ENCODE measurements at places on chromosomes 4 and X.

- DNase-seq = no peak
Observed at GRCh38 chrX:132776486-132777210, 181.8 kb downstream of the HS6ST2 start.

- no peak for DNase-seq
Observed at GRCh38 chr4:168833881-168834280, 176.2 kb downstream of the CBR4 start.

DNA sequence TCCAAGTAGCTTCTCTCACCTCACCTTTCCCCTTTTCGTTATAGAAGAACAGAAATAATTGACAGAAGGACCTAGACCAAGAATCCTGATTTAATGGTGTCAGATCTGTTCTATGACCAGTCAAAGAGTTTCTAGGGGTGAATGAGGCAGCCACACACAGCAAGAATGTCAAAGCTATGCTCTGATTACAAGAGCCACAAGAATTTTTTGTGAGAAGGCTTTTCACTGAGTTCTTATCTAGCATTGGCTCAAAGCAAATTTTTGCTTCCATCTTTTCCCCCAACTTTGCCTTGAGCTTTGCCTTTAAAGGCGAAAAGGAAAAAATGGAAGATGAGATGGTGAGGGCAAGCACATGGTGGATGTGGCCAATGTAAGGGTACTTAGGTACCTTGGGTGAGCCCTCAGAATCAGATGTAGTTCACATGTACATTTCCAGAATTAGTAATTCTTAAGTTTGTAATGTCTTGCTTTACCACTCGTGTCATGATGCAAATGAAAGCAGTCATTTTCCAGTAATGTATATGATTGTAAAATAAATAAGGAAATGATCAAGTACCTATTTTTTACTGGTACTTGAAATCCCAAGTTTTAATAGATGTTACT, 23.5 kb downstream of the FMR1 start:
- no peak for DNase-seq

DNA sequence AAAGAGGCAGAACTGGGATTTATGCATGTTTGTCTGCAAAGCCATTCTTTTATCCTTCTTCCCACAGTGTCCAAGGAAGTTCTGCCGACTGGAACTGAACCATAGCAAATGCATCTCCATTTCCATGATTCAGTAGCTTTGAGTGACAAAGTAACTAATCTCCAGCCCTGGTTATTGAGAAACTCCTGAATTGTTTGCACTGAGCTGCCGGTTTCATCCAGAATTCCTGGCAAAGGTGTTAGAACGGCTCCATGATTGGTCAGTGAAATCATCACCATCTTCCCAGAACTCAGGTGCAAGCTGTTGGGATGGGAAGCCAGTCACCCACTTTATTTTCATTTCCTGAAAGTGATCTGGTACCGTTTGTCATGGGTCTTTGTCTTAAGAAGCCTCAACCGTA, 47.0 kb upstream of the SLC34A2 start:
- no peak for DNase-seq

- no peak for DNase-seq
Observed at GRCh38 chr4:85995361-85995760, 364.5 kb downstream of the MAPK10 start.

GRCh38 chr4:148961526-148961925, 519.3 kb upstream of the NR3C2 start:
- DNase-seq = no peak

DNA sequence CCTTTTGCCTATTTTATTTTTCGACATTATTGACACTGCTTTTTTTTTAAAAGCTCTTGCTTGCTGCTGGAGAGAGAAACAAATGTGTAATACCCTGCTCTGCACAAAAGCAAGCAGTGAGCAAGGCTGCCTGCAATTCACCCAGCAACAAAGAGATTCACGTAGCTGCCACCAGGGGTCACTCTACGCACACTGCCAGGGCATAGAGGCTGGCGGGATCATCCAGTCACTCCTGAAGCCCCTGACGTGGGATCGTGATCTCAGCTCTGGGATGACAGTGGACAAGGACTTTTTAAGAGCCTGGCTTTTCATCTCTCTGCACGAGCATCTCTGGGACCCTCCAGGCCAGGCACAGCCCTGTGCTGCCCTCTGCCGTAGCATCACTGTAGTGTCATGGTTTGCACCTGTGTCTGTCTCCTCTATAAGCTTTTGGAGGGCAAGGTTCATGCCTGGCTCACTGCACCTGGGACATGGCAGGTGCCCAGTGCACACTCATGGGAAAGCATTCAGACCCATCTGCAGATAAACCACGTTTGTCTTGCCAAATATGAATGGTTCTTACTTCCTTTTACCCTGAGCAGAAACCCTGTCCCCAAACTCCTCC, 19.8 kb downstream of the C4orf50 start:
- DNase-seq = peak; percentile 33

DNA sequence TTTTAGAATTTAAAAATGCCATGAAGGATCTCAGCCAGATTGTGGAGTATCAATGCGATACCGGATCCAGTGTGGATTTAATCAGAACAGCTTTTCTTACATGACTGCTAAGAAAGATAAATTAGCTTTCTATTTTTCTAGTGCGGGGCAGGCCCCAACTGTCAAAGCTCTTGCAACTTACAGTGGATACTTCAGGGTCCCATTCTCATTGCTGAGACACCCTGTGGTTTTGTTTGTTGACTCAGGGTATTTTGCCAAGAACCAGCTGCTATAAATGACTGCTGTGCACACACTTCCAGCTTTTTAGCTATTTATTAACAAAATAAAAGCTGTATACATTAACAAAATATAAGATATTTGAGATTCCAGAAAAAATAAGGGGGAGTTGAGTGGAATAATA, 166.4 kb downstream of the DCLK2 start:
- DNase-seq = no peak

GRCh38 chr4:156838761-156839160, 132.8 kb downstream of the PDGFC start:
- DNase-seq = no peak

GRCh38 chrX:129769467-129770154, 10.1 kb upstream of the SASH3 start:
- DNase-seq = peak; percentile 66

DNA sequence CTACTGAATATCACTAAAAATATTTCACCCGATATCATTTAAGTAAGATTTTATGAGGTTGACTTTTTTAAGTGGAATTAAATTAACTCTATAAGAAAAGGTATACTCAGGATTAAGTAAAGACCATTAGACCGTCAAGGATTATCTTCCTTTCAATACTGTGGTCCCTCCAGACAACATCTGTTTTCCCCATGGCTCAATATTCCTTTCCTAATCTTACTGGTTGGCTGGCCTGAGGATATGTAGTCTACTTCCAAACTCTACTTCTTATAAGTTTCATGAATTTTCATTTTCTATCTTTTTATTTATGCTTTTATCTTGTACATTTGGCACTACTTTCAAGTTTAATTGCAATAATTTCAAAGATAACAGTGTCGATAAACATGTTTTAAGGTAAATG, 725.4 kb downstream of the PCDH7 start:
- no peak for DNase-seq

DNA sequence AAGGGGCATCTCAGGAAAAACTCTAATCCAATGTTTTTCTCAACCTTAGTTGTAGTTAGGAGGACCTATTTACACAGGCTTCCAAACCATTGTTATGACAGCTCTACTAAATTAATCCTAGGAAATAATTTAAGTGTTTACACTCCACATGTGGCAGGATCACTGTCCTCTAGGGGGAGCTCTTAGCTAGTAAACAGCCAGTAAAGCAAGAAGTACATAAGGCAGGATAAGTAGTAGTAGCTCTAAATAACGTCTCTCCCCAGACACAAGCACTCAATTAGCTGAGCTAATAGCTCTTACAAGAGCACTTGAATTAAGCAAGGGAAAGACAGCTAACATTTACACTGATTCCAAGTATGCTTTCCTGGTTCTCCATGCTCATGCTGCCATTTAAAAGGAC, 37.3 kb downstream of the NUDT11 start:
- no peak for DNase-seq

- no peak for DNase-seq
Observed at GRCh38 chrX:274904-275475, 6.2 kb upstream of the PLCXD1 start.

GRCh38 chrX:13029887-13030771, 14.3 kb downstream of the FAM9C start:
- DNase-seq = peak; percentile 14
